Psoas muscle (tissue), 8 donors: ENCODE measurements at places on chromosomes 12 and 14. TPM values are rescaled to one million over a fixed set of nuclear protein-coding genes. Genes with fewer than 3 reads are reported as not detected.

GRCh38 chr12:113580437-113580836 is 108.8 kb upstream of the LHX5 start:
- H3K36me3 ChIP-seq, result no peaks in the 10 kb centered on the region
- no peak overlapping the region for H3K4me3 ChIP-seq
- H3K27ac ChIP-seq, result no peak overlapping the region
- DNase-seq, result no peak
- H3K27me3 ChIP-seq, result no peaks in the 10 kb centered on the region

GRCh38 chr12:31759632-31760459 is 31.0 kb upstream of the AMN1 start:
- no peak for DNase-seq
- H3K27ac ChIP-seq, result no peak overlapping the region
- no peak overlapping the region for H3K4me3 ChIP-seq
- no peaks in the 10 kb centered on the region for H3K27me3 ChIP-seq
- H3K36me3 ChIP-seq, result no peaks in the 10 kb centered on the region
- no peaks in the 10 kb centered on the region for H3K4me1 ChIP-seq

DNA sequence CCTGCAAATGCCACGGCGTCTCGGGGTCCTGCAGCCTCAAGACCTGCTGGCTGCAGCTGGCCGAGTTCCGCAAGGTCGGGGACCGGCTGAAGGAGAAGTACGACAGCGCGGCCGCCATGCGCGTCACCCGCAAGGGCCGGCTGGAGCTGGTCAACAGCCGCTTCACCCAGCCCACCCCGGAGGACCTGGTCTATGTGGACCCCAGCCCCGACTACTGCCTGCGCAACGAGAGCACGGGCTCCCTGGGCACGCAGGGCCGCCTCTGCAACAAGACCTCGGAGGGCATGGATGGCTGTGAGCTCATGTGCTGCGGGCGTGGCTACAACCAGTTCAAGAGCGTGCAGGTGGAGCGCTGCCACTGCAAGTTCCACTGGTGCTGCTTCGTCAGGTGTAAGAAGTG is 16.8 kb downstream of the WNT5B start:
- no peaks in the 10 kb centered on the region for H3K36me3 ChIP-seq
- no peak overlapping the region for H3K4me3 ChIP-seq
- H3K27me3 ChIP-seq, result no peaks in the 10 kb centered on the region
- no peak overlapping the region for H3K27ac ChIP-seq
- DNase-seq, result peak; percentile 54

DNA sequence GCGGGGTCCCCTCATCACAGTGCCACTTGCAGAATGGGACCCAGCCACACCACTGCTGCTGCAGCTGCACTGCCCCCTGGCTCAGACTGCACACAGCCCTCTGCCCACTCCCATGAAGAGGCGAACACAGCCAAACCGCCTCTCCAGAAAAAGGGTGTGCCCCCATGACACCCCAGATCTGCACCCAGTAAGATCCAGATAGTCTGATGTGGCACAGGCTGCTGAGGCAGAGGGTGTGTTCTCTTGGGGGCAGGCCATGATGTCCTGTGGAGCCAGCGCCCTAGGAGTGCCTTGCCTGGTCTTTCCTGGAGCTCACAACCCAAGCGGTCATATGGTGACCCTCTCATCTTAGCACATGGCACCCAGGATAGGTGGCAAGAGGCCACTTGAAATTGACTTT is 44.4 kb downstream of the SLC8B1 start:
- no peak overlapping the region for H3K4me3 ChIP-seq
- no peaks in the 10 kb centered on the region for H3K4me1 ChIP-seq
- no peaks in the 10 kb centered on the region for H3K27me3 ChIP-seq
- peak; percentile 29 for DNase-seq

- H3K27ac ChIP-seq, result no peak overlapping the region
- DNase-seq, result no peak
- peaks cover 9% of the 10 kb centered on the region for H3K36me3 ChIP-seq
Measured at GRCh38 chr14:103714063-103714724, 1.1 kb downstream of the XRCC3 start.

- H3K4me3 ChIP-seq, result no peak overlapping the region
- DNase-seq, result no peak
Measured at GRCh38 chr12:121983536-121984210, 38.0 kb upstream of the BCL7A start.

- DNase-seq, result peak; percentile 86
- H3K4me1 ChIP-seq, result peaks cover 16% of the 10 kb centered on the region
- peak overlapping the region; percentile 92 for H3K27ac ChIP-seq
- peak overlapping the region; percentile 75 for H3K4me3 ChIP-seq
- no peaks in the 10 kb centered on the region for H3K36me3 ChIP-seq
Measured at GRCh38 chr12:51217133-51217967, 512 bp downstream of the POU6F1 start.

Gene CACNB3
- 2.4 TPM for total RNA-seq

Gene KRT72
- not detected for total RNA-seq

Gene ARL6IP4
- total RNA-seq, result 130 TPM
